ENCODE measurements at places on chromosomes 1 and 21. TPM values are rescaled to one million over a fixed set of nuclear protein-coding genes. Genes with fewer than 3 reads are reported as not detected.

Gene MROH9
- total RNA-seq: not detected

DNA sequence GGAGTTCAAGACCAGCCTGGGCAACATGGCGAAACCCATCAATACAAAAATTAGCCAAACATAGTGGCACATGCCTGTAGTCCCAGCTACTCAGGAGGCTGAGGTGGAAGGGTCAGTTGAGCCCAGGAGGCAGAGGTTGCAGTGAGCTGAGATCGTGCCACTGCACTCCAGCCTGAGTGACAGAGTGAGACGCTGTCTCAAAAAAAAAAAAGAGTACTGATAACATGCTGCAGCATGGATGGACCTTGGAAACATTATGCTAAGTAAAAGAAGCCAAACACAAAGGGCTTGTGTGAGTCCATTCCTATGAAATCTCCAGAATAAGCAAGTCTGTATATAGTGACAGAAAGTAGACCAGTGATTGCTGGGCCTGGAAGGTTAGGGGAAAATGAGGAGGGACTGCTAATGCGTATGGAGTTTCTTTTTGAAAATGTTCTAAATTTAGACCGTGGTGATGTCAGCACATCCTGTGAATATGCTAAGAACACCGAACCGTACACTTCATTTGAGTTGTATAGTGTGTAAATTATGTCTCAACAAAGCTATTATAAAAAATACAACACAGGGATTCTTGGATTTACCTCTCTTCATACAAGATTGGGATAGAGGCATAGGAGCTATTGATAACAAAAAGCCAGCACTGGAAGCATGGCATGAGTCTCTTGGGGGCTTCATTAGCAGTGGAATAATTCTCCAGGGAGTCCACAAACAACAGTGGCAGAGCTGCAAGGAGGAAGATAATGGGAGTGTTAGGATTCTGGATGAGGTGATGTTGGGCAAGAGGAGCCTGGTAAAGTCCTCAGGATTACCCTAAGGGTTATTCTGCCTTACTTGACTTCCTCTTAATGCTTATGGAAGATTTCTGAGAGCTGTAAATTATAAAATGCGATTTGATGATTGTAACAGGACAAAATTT is 73.5 kb downstream of the TTC3 start:
- DNase-seq: no peak
- H3K27ac ChIP-seq: peak overlapping the region; percentile 61
- peaks cover 61% of the 10 kb centered on the region for H3K36me3 ChIP-seq
- H3K27me3 ChIP-seq: no peaks in the 10 kb centered on the region

Gene PDXK
- 464 TPM for total RNA-seq

DNA sequence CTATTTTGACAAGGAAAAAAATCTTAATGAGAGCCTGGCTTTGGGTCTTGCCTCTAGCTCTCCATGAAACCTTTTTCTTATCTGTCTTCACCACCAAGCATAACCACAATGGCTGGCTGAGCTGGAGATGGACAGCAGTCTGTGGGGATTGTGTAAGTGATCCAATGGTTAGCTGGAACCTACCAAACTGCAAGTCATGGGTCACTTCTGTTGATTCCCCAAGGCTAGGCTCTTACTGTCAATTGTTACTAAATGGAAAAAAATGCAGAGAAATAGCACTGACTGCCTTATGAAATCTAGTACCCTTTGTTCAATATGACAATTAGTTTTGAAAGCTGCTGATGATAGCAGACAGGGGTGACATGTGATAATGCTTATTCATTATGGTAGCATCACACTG is 359.0 kb downstream of the ST6GALNAC3 start:
- H3K4me1 ChIP-seq: no peaks in the 10 kb centered on the region
- no peak overlapping the region for H3K4me3 ChIP-seq
- no peaks in the 10 kb centered on the region for H3K36me3 ChIP-seq
- peaks cover 3% of the 10 kb centered on the region for H3K27me3 ChIP-seq
- no peak for DNase-seq
- no peak overlapping the region for H3K27ac ChIP-seq

Gene FMOD
- total RNA-seq: not detected

DNA sequence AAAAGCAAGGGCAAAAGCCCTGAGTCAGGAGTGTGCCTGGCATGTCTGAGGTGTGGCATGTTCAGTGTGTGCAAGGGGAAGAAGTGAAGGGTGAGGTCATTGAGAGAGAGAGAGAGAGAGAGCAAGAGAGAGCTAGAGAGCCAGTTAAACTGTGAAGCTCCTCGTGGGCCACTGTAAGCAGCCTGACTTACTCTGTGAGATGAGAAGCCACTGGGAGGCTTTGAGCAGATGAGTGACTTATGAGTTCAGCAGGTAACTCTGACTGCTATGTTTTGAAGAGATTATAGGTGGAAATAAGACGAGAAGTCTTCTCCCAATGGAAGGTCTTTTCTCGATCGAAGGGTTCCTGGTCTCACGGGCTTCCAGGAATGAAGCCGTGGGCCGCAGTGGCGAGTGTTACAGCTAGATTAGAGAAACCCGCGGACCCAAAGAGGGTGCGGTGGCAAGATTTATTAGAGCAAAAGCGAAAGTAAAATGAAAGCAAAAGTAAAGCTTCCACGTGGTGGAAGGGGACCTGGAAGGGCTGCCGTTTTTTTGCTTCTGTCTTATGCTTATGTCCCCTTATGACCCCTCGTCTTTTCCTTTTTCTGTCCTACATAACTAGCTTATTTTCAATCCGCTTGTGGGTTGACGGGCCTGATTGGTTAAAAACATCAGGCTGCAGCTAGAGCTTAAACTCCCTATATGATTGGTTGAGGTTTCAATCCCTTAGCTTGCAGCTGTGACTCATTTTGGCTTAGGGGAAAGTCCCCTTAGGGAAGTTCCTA is 323.1 kb upstream of the FAM78B start:
- H3K36me3 ChIP-seq: no peaks in the 10 kb centered on the region
- H3K4me1 ChIP-seq: peaks cover 38% of the 10 kb centered on the region
- DNase-seq: peak; percentile 74
- H3K27ac ChIP-seq: peak overlapping the region; percentile 68
- H3K27me3 ChIP-seq: no peaks in the 10 kb centered on the region
- H3K4me3 ChIP-seq: peak overlapping the region; percentile 66

DNA sequence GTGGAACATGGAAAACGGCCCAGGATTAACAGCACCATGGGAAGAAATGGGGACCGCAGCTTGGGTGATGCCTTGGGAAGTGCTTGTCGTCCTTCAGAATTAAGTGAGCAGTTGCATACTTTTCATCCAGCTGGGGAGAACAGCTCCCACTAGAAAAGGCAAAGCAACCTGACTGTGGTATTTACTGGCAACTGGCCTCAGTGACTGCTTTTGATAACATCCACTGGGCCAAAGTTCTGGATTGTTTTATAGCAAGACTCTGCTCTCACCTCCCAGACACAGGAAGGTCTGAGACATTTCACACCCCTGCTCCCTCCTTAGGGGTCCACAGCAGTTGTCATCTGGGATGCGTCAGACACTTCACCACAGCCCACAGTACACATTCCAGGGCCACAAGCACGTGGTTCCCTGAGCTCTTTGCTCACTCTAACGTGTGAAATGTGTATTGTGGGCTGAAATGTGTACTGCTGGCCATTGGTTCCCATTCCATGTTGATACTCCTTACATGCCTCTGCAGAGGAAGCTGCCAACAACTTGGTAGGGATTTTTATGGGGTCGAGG is 6.6 kb downstream of the PAPPA2 start:
- H3K27ac ChIP-seq: no peak overlapping the region
- no peaks in the 10 kb centered on the region for H3K27me3 ChIP-seq
- no peak overlapping the region for H3K4me3 ChIP-seq
- H3K4me1 ChIP-seq: no peaks in the 10 kb centered on the region

Gene KRTAP12-2
- total RNA-seq: not detected

Gene ZC3H12A
- 45.3 TPM for total RNA-seq

- no peak overlapping the region for H3K4me3 ChIP-seq
- peaks cover 98% of the 10 kb centered on the region for H3K27me3 ChIP-seq
- no peak for DNase-seq
- H3K4me1 ChIP-seq: no peaks in the 10 kb centered on the region
Observed at GRCh38 chr1:7094509-7094908, 309.3 kb downstream of the CAMTA1 start.

DNA sequence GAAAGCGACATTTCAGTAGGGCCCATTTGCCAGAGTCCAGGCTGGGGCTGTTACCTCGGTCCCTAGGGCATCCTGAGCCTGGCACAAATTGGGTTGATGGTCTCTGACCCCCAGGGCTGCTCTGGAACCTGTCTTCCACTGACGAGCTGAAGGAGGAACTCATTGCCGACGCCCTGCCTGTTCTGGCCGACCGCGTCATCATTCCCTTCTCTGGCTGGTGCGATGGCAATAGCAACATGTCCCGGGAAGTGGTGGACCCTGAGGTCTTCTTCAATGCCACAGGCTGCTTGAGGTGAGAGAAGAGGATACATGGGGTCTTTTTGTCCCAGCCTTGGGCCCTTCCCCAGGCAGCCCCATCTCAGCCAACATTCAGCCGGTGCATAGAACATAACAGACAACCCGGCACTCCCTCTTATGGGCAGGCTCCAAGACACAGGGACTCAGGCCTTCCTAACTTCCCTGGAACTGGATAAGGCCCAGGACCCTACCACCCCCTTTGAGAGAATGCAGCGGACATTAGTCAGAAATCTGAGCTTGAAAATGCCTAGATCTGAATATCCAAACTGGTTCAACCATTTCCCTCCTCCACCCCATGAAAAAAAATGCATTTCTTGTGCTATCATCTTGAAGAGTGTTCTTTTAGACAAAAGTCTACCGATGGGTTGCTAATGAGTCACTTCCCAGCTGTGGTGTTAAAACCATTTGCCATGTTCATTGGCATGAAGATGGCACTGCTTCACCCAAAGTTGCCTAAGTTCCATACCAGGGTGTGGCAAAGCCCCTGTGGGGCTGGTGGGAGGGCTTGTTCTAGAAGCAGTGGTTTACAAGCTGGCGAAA is 35.4 kb downstream of the PKP1 start:
- H3K27ac ChIP-seq: no peak overlapping the region
- H3K36me3 ChIP-seq: peaks cover 100% of the 10 kb centered on the region
- DNase-seq: no peak
- H3K27me3 ChIP-seq: no peaks in the 10 kb centered on the region

GRCh38 chr1:85847356-85847755 is 139.1 kb upstream of the ZNHIT6 start:
- H3K4me3 ChIP-seq: no peak overlapping the region
- no peaks in the 10 kb centered on the region for H3K36me3 ChIP-seq
- no peaks in the 10 kb centered on the region for H3K27me3 ChIP-seq
- no peak overlapping the region for H3K27ac ChIP-seq
- DNase-seq: no peak
- H3K4me1 ChIP-seq: peaks cover 26% of the 10 kb centered on the region

DNA sequence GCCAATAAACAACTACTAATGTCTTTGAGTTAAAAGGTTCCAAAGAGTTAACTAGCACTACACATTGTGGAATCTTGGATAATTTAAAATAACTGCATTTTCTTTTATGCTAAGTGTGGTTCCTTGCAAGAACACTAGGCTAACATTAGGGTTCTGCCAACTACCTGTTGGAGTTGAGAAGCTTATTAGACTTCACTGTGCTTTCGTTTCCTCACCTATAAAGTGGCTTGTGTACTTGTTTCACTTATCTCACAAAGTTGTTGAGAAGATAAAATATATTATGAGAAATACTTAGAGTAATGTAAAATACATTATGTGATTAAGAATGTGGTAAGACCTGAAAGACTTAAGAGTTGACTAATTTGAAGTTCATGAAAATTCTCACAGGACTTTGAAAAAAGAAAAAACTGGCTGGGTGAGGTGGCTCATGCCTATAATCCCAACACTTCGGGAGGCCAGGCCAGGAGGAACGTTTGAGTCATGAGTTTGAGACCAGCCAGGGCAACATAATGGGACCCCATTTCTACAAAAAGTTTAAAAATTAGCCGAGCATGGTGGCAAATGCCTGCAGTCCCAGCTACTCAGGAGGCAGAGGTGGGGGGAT is 5.6 kb upstream of the RRAGC start:
- 0 out of 2 replicates have a peak, but pooled peaks cover 4% of the 10 kb centered on the region for H3K4me1 ChIP-seq
- no peak for DNase-seq
- H3K27me3 ChIP-seq: no peaks in the 10 kb centered on the region
- no peak overlapping the region for H3K27ac ChIP-seq

- H3K27ac ChIP-seq: no peak overlapping the region
- H3K4me1 ChIP-seq: peaks cover 27% of the 10 kb centered on the region
- H3K4me3 ChIP-seq: no peak overlapping the region
- H3K27me3 ChIP-seq: no peaks in the 10 kb centered on the region
Observed at GRCh38 chr1:183898001-183898396, 93.1 kb downstream of the RGL1 start.

- H3K4me1 ChIP-seq: no peaks in the 10 kb centered on the region
- H3K27ac ChIP-seq: no peak overlapping the region
- no peak for DNase-seq
- no peaks in the 10 kb centered on the region for H3K27me3 ChIP-seq
Observed at GRCh38 chr1:160975026-160975425, 20.4 kb upstream of the ITLN2 start.

DNA sequence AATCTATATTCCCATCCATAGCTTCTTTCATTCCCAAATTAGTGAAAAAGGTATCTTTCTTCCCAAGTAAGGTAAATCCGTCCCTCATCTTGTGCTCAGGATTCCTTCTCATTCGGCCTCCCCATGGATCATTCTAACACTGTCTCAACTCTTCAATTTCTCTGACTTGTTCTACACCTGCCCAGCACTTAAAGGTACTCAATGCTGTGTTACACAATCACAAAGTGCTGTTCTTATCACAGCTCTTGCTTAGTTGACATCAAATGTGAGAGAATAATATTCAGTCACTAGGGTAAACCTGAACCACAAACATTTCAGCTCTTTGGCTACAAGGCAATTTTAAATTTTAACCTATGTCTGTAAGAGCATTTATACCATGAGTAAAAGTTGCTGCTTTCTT is 94.8 kb downstream of the DIRAS3 start:
- no peaks in the 10 kb centered on the region for H3K36me3 ChIP-seq
- no peak for DNase-seq
- no peaks in the 10 kb centered on the region for H3K27me3 ChIP-seq
- no peak overlapping the region for H3K4me3 ChIP-seq
- H3K4me1 ChIP-seq: no peaks in the 10 kb centered on the region

DNA sequence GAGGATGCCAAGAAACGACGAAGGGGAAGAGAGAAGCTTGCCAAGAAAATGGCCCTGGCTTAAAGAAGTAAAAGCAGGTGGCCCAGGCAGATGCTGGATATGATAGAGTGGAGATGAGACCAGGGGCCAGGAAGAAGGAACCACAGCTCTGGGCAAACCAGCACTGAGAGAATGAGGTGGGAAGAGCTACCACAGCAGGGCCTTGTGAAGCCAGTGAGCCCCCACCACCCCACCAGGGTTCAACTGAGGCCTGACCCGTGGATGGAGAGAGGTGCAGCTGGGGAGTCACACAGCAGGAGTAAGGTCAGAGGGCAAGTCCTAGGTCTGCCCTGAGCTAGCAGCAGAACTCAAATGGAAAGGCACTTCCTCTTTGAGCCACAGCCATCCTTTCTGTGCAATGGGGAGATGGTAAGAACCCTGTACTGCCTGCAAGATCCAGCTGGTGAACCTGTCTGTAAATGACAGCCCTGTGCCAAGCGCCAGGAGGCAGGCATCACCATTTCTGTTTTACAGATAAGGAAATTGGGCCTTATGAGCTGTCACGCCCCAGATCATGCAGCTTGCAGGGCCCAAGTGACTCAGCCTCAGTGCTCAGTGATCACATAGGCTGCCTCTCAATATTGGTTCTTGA is 8.5 kb downstream of the SH3BGRL3 start:
- no peak overlapping the region for H3K4me3 ChIP-seq
- DNase-seq: no peak
- no peaks in the 10 kb centered on the region for H3K36me3 ChIP-seq
- peaks cover 16% of the 10 kb centered on the region for H3K4me1 ChIP-seq
- H3K27ac ChIP-seq: no peak overlapping the region

- H3K4me3 ChIP-seq: no peak overlapping the region
- H3K36me3 ChIP-seq: no peaks in the 10 kb centered on the region
- peaks cover 34% of the 10 kb centered on the region for H3K4me1 ChIP-seq
- no peaks in the 10 kb centered on the region for H3K27me3 ChIP-seq
- H3K27ac ChIP-seq: peak overlapping the region; percentile 89
Observed at GRCh38 chr21:41663805-41664788, 102.8 kb downstream of the RIPK4 start.

Gene AQP10
- total RNA-seq: not detected

Data from PC-3 (cell line).